ENCODE measurements at places on chromosomes 1 and 21.

- no peak for DNase-seq
These were observed 55.6 kb upstream of the FMOD start for GRCh38 chr1:203406446-203407045.

GRCh38 chr1:20367116-20367585 lies 76.5 kb downstream of the VWA5B1 start:
- DNase-seq, result no peak

- DNase-seq, result no peak
These were observed 72.7 kb downstream of the MAST2 start for GRCh38 chr1:45876000-45876617.

- DNase-seq, result no peak
These were observed 36.2 kb upstream of the BTG2 start for GRCh38 chr1:203268901-203269653.

- DNase-seq, result no peak
These were observed at the start of gene LCE1C for GRCh38 chr1:152806576-152806975. Gene LCE1C (minus strand): TSS chr1:152806651. CDS start chr1:152805478, 1,173 bp downstream.

- no peak for DNase-seq
These were observed 11.4 kb downstream of the DOCK7 start for GRCh38 chr1:62676611-62677356.

DNA sequence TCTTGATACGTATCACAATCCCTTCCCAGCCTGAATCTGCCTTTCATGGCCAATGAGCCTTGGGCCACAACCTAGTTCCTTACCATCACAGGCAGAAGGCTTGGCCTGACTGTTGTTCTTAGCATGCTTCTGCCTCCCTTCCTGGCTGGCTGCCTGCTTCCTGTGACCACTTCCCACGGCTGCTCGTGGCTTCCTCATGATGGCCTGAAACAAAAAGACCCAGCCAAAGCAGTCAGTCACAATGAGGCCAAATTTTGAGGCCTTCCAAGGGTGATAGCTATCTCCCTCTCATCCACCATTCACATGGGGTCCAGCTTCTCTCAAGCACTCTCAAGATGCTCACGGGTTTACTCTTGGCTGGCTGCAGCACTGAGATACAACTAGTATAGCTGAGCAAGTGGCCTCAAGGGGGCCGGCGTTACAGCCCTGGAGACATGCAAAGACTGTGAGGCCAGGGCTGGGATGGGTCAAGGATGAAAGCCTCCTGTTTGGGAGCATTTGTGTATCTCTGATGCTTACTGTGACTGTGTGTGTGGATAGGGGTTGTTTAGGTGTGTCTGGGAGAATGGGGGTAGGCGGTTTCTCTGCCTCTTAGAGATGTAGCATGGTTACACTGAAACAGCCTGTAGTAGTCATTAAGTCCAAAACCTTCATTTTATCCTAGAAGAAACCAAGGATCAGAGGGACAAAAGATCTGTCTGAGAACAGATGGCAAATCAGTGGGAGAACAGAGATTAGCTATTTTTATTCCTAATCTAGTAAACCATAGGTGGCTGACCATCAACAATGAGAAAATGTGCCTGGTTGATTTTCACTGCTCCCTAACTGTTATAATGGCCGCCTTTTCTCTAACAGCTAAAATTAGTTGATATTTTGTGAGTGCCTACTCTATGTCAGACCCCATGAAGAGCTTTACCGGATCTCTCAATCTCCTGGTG lies 5.4 kb upstream of the TOE1 start:
- no peak for DNase-seq

DNA sequence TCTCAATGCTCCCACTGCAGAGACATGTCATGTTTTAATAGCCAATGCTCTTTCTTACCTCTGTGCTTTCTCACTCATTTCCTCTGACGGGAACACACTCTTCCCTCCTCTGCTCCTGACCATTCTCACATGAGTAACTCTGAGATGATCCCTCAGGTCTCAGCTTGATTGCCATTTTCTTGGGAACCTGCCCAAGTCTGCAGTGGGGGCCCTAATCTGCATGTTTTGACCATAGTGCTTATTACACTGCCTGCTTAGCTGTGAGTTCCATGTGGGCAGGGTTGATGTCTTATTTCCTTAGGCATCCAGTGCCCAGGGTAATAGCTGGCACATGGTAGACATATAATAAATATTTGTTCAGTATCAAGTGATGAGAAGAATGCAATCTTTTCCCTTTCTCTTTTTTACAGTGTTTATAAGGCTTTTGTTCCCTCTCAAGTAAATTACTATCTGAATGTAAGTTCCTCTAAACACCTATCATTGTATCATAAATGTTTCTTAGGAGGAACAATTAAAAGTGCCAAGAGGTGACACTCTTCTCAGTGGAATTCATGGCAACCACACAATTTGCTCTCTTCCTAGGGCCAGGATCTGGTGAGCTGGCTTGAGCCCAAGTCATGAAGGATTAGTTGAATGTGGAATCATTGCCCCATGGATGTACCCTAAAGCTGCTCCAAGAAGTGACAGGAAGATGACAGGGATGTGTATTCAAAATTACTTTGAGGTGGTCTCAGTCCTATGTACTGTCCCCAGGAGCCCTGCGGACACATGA lies 485.4 kb upstream of the USP24 start:
- DNase-seq, result no peak

GRCh38 chr1:3000214-3000613 lies 21.1 kb upstream of the ACTRT2 start:
- DNase-seq, result no peak

DNA sequence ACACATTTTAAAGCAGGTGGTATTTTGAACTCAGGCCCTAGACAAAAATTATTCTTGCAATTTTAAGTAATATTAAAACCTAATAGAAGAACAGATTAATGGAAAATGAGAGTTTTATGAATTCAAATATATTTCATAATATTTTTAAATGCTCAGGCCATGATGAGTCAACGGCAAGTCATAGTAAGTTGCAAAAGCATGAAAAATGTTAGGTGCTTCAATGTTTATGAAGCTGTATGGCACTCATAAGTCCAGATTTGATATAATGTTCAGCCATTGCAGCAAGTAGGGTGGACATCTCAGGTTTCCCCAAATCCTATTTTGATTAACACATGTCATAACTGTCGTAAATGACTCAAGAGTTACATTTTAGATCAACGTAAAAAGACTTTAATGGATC lies 112.6 kb downstream of the GRIK1 start:
- no peak for DNase-seq

GRCh38 chr1:39926343-39926793 lies 24.7 kb upstream of the MYCL start:
- no peak for DNase-seq

DNA sequence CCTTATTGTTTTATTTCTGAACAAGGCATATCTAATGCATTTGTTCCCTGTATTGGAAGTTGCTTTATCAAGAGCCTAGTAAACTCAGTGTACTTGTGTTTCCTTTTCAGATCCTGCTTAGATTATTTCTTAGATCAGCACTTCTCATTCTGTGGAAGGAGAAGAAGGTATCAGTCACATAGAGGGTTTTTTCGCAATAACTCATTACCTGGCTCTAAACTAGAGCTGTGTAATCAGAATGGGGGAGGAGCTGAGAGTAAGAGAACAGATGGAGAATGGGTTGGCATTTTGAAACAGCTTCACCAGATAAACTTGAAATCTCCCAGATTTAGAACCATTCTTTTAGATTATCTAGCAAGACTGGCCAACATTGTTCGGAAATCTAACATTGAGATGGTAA lies 11.0 kb downstream of the AHCYL1 start:
- DNase-seq, result no peak

DNA sequence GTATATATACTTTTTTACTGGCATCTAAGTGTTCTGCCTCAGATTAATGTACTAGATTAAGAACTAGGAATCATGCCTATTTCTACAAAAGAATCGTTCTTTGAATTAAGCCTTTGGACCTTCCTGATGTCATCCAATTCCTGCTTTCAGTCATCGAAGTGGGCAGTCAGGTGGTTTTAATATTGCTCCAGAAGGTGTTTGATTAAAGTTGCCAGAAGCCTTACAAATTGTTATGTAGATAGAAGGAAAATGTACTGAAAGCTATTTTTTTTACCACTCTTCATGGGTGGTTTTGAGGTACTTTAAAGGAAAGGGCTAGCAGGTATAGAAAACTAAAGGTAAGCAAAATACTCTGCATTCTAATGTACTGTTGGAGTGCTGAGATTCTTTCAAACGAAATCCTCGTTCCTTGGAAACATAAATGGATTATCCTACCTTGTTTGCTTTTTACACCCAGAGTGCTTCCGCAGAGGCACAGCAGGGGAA lies 716 bp downstream of the CTBS start:
- no peak for DNase-seq

GRCh38 chr1:53366901-53367502 lies 39.1 kb upstream of the LRP8 start:
- no peak for DNase-seq

DNA sequence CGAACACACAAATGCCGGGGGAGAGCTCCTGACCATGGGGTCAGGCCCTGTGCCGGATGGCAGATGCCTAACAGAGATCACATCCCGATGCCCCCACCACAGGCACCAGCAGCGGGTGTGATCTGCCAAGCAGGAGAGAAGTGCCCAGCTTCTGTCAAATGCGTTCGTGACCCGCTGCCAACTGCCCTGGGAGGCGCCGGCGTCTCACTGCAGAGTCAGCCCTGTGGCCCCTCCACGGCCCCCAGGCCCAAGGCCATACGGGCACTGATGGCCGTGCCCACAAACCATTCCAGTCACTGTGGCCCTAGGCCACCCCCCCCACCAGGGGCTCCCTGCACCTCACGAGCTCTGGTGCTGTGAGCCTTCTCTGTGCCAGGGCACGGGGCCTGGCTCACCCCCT lies 8.0 kb downstream of the CFAP410 start:
- no peak for DNase-seq

DNA sequence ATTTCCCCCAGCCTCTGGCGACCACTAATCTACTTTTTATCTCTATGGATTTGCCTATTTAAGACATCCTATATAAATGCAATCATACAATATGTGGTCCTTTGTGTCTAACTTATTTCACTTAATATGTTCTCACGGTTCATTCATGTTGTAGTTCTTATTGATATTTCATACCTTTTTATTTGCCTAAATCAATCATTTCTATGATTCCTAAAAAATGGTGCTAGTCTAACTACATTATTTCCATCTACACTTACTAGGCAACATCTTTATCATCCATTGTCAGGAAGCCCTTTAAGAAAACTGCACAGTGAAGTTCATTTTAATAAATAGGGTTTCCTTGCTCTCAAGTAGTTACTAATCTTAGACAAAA lies 380 bp upstream of the FBXO28 start:
- no peak for DNase-seq

DNA sequence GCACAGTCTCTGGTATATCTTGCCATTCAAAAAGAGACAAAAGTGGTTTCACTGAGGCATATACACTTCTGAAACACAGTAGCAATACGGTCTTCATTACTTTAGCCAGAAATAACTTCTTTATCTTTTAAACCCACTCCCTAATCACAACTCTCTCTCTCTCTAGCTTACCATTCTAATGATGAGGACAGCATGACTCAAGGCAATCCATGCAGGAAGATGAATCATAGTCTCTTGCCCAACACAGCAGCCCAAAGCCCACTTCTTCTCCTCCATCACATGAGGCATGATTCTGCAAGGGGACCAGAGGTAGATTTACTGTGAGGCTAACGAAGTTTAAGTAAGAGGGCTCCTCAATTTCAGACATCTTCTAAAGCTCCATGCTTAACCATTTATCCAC lies 285.0 kb upstream of the NR5A2 start:
- DNase-seq, result no peak

DNA sequence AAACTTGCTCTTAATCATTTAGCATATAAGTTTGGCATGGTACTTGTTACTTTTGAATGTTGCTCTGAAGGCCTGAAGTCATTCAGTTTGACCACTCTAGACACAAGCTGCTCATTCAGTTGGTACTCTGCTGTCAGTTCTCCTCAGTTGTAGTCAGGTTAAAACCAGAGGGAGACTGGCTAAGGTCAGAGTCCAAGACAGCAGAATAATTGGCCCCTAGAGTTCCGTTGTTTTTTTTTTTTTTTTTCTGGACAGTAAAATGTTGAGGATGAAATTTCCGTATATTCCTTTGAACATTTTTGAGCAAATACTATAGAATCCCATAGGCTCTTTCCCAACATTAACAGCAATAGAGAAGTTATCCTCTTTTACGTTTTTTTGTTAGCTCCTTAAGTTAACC lies 9.4 kb downstream of the ZBTB40 start:
- no peak for DNase-seq

DNA sequence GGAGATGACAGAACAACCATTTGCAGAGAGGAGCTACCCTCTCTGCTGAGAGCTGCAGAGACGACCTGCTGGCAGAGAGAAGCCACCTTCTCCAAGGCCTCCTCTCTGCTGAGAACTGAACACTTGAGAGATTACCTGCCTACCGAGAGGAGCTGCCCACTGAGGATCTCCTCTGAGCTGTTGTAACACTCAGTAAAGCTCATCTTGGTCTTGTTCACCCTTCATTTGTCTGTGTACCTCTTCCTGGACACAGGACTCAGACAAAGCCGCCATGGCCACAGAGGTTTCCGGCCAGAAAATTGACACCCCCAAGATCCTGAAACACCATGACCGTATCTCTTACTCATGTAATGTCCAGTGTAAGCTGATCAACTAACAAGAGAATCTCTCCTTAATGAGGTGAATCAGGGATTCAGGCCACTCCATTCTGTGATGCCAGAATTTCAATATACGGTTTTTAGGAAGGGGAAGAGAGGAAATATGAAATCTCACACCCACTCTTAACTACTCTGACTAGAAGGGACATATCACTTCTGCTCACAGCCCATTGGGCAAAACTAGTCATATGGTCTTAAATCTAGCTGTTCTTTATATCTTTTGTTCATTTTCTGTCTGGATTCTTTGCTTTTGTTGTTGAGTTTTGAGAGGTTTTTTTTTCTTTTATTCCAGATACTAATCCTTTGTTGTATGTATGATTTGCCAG lies 83.8 kb downstream of the RHOU start:
- DNase-seq, result no peak

GRCh38 chr1:95790136-95790535 lies 556.1 kb downstream of the RWDD3 start:
- no peak for DNase-seq

GRCh38 chr1:44945967-44946366 lies 40.4 kb downstream of the EIF2B3 start:
- DNase-seq, result no peak

GRCh38 chr1:234942012-234942332 lies 186.7 kb downstream of the TOMM20 start:
- no peak for DNase-seq

DNA sequence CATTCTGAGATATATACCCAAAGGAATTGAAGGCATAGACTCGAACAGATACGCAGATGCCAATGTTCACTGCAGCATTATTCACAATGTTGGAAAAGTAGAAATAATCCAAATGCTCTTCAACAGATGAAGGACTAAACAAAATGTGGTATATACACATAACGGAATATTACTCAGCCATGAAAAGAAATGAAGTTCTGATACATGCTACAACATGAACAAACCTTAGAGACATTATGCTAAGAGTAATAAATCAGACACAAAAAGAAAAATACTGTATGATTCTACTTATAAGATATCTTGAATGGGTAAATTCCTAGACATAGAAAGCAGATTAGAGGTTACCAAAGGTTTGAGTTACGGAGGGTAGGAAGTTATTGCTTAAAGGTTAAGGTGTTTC lies 57.9 kb downstream of the SLC25A24 start:
- no peak for DNase-seq

Data from activated T-cell treated with anti-CD3 and anti-CD28 coated beads for 24 hours (primary cell).